T-cell (primary cell): ENCODE measurements at places on chromosomes 6 and 20.

DNA sequence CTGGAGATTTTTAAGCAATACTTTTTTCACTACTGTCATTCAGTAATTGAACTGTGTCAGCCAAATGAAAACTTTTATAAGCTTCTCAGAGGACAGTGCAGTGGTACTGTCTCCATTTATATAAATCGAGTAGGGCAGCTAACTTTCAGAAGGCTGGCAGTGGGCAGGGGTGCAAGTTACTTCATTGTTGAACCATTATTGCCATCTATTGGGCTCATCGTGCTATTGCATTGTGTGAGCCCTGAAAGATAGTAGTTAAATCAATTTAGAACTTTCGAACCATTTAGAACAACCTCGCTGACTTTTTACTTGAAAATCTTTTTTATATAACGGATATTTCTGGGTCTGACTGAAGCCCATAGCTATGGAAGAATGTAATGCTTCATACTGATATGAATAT, 347.8 kb upstream of the PLCB4 start:
- DNase-seq, result no peak

DNA sequence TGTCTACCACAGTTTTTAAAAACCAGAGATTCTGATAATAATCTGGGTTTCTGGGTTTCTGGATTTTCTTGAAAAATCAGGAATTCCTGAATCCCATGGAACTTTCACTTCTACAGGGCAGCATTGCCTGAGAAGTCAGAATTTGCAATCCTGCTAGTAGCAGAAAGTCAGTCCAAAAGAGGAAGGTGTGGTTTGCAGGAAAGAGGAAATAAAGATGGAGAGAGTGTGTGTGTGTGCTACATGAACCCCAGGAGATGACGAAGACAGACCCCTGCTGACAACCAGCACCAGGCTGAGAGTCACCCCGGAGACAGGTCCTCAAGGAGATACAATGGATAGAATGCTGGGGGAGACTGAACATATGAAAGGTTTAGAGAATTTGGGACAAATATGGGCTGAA, 44.9 kb downstream of the PRND start:
- DNase-seq, result no peak

DNA sequence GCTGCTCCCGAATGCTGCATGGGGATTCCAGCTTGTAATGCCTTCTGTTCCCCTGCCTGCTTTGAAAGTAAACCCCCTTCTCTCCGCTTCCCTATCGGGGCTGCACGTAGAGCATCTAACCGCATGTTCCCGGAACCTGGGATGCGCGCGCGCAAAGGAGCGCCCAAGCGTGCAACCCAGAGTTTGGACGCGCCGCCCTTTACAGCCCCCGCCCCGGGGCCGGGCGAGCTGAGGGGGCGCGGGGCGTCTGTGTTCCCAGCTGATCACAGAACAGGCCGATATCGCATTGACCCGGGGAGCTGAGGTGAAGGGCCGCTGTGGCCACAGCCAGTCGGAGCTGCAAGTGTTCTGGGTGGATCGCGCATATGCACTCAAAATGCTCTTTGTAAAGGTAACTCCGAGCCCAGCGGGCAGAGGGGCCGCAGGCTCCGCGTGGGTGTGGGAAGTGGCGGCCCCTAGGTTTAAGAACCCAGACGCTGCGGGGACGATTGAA, 1.4 kb downstream of the LAMP5 start:
- DNase-seq, result no peak

- no peak for DNase-seq
Observed at GRCh38 chr20:54320148-54320607, 112.3 kb downstream of the PFDN4 start.

DNA sequence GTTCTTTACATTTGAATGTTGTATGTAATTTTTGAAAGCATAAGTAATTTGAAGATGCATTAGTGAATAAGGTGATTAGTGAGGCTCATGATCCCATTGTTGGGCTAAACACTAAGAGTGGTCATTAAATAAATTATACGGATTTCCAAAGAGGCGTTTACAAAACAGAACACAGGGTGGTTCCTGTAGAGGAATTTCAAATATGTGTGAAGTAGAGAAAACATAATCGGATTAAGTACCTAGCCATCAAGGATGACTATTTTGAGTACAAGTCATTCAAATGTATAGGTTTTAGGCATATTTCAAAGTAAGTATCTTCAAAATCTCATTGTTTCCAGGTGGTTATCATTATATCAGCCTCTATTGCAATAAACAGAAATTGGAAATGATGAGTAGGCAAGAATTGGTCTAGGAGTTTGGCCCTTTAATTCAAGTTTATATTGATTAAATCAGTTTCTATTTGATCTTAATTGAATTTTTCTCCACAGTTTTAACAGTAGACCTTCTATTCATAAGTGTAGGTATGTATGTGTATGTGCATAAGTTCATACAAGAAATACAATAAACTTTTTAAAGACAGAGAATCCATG, 94.8 kb downstream of the MYLK4 start:
- DNase-seq, result no peak

DNA sequence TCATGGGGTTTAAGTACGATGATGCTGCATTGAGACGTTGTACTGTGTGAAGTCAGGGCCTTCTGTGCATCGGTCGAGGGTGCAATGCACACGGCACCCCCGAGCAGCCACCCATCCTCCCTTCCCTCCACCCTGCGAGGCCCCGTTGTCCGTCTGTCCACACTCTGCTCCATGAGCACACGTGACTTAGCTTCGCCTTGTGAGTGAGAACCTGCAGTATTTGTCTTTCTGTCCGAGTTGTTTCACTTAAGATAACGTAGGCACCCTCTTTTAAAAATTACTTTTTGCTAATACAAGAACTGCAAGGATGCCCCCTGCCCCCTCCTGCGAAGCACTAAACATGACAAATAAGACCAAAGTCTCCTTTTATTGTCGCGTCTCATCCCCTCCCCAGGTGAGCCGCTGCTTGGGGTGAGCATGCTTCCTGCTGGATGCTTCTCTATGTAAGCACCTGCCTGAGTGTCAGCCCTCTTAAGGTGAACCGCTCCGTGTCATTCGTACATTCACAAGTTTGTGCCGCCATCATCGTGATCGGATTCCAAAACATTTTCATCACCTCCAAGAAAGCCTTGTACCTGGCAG, 3.6 kb upstream of the RBBP8NL start:
- no peak for DNase-seq

- no peak for DNase-seq
Observed at GRCh38 chr6:145026267-145026679, 709.0 kb downstream of the EPM2A start.

DNA sequence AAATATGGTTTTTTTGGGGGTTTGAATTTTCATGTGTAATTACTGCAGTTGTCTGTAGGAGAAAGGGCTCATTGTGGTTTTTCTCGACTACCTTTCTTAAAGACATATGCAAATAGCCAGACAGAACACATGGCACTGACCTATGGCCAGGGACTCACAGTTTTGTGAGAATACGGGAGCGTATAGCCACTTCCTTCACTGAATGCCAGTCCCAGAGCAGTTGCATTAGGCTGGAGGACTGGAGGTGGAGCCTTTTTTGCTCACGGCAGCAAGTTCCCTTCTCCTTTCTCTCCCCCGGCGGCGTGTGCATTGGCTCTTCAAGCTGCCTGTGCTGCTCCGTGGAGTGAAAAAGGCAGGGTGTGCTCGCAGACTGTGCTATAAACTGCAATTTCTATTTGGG, 114.9 kb downstream of the AKAP7 start:
- DNase-seq, result no peak

- DNase-seq, result no peak
Observed at GRCh38 chr6:68990317-68990716, 355.2 kb downstream of the ADGRB3 start.

DNA sequence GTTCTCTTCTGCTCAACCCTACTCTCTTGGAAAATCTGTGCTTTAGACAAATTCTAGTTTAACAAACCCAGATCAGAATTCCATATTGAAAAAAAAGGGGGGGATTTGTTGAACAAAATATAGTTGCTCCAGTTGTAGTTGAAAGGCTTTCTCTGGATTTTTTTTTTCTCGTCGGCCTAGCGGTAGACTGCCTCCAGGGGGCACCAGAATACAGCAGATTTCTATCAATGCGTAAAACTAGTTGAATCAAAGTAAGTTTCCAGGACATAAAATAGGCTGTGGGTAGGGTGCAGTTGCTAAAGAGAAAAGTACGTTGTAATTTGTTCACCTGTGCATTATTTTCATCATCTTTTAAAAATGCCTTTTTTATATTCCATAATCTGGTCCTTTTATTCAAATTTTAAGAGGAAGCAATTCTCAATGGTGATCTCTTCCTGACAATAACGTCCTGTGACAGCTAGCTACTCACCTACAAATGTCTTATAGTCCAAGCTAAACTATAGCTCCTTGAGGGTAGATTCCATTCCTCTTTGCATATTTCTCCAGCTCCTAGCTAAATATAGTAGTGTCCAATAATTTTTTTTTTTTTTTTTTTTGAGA, 105.4 kb downstream of the PERP start:
- DNase-seq, result peak; percentile 64

DNA sequence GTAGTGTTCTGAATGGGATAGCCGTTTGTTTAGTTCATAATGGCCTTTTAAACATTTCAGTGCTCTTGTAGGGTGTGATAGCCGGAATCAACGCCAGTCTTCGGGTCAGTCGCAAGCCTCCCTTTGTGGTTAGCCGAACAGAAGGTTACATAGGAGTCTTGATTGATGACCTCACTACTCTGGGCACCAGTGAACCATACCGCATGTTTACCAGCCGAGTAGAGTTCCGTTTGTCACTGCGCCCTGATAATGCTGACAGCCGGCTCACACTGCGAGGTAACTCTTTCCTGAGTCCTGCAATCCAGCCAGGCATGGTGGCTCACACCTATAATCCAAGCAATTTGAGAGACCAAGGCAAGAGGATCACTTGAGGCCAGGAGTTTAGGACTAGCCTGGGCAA, 20.4 kb downstream of the MTO1 start:
- DNase-seq, result no peak

DNA sequence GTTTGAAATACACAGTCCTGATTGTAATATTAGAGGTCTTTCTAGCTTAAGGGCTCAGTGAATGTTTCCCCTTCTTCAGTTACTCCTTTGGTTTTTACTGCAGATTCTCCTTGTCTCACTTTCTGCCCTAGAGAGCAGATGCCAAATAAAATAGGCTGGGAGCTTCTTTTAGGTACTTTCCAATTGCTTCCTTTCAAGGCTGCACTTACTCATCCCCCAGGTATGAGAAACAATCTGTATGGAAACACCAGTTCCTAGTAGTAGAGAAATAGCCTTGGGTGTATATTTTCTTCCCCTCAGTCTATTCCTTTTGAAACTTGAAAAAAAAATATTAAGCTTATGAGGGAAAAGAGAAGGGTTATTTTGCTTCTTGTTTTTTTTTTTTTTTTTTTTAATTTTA, 139.7 kb downstream of the PAK5 start:
- DNase-seq, result no peak

GRCh38 chr6:104183816-104184435, 675.8 kb downstream of the HACE1 start:
- DNase-seq, result no peak

DNA sequence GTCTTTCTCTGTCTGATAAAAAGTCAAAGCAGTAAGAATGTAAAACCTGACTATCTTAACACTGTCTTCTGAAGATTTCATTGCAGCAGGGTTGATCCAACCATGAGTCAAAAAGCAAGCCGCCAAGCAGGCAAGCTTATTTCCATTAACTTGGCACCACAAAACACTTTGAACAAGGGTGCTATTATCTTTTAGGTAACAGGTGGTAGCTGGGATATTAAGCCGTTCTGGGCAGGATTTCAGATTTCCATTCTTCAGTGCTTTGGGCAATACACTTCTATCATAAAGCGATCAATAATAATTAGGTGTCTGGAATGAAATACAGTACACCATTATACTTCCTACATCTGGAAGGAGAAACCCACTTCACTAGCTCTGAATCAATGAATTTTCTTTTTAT, 181.9 kb downstream of the TBC1D7 start:
- DNase-seq, result no peak

DNA sequence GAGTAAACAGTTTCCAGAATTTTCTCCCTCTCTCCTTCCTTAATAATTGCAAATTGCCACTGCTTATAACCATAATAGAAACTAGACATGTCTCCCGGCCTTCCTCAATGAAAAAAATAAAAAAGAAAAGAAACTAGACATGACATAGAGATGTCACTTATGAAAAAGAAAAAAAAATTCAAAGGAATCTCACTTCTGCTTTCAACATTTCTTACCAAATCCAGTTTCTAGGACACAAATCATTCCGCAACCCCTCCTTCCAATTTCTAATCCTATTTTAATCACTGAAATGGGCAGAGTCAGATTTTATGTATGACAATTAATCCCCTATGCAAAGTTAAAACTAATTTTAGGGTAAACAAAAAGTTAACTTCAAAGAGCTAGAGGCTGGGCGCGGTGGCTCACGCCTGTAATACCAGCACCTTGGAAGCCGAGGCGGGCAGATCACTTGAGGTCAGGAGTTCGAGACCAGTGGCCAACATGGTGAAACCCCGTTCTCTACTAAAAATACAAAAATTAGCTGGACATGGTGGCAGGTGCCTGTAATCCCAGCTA, 40.1 kb upstream of the EEF1A1 start:
- DNase-seq, result no peak

DNA sequence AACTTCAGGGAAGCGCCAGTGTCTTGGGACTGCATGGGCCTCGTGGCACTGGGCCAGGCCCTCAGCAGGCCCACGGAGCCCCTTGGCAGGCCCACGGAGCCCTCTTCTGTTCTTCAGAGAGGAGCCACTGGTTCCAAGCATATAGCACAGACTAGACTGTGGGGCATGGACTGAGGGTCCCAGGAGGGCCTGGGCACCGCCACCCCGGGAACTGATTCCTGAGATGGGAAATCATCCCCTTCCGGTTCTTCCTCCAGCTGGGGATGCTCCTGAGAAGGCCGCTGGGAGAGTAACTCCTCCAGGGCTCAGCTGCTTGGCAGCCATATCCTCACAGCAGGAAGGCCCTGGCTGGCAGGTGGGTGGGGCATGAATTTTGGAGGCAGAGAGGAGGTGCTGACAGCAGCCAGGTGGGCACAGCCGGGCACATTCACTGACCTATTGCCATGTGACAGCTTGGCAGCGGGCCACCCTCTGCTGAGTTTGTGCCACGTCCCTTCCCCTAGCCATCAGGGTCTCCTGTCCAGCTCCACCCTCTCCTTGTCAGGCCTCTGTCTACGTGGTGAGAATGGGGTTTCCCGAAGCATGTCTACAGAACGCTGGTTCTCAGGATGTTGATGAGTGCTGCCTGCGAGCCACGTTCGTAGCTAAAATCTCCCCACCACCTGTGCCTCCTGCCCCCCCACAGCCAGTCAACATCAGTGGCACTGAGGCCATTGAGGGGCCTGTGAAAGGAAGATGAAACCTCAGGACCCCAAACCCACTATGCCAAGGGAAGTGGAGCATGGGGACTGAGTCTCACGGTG, 152.1 kb downstream of the TAF4 start:
- DNase-seq, result no peak

- no peak for DNase-seq
Observed at GRCh38 chr6:80550281-80550680, 443.8 kb downstream of the BCKDHB start.

- no peak for DNase-seq
Observed at GRCh38 chr6:73200735-73201134, 24.6 kb downstream of the KHDC1L start.

- DNase-seq, result no peak
Observed at GRCh38 chr6:15065261-15065989, 180.4 kb upstream of the JARID2 start.
